ENCODE measurements at places on chromosomes 4 and X.

- DNase-seq = no peak
These were observed 107.3 kb upstream of the PABPC4L start for GRCh38 chr4:134308910-134309309.

- DNase-seq = no peak
These were observed 88.6 kb upstream of the PTCHD1 start for GRCh38 chrX:23246001-23246400.

DNA sequence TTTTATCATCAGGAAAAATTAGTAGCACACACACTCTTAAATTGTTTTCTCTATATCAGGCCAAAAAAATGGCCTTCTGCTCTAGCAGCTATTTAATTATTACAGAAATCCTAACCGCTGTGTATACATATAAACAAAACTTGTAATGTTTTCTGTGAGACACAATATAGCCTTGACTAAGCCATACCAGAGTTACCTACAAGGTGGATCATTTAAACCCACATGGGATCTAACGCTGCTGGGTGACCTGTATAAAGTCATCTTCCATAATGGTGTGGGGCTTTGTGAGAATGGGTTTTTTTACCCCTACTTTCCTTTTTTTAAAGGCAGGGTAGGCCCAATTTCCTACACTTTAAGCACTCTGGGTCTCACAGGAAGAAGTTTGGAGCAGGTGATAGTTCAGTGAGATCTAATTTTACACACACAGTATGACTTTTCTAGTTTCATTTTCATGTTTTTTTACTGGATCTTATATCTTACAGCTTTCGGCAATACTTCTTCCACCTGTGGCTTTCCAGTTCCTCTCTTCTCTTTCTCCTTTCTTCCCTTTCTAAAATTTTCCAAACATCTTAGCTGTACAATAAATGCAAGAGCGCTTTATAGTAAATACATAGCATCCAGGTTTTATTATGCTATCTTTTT is 66.9 kb upstream of the MMAA start:
- DNase-seq = no peak

GRCh38 chr4:85790582-85790981 is 315.6 kb downstream of the ARHGAP24 start:
- no peak for DNase-seq
